HT1080 (cell line): ENCODE measurements at places on chromosomes 2 and 18.

- no peak for DNase-seq
Measured at GRCh38 chr2:117723888-117724434, 90.5 kb upstream of the DDX18 start.

- DNase-seq: no peak
Measured at GRCh38 chr2:190889175-190889943, 8.7 kb downstream of the GLS start.

GRCh38 chr2:218255446-218255845 is 5.4 kb upstream of the GPBAR1 start:
- peak; percentile 34 for DNase-seq

DNA sequence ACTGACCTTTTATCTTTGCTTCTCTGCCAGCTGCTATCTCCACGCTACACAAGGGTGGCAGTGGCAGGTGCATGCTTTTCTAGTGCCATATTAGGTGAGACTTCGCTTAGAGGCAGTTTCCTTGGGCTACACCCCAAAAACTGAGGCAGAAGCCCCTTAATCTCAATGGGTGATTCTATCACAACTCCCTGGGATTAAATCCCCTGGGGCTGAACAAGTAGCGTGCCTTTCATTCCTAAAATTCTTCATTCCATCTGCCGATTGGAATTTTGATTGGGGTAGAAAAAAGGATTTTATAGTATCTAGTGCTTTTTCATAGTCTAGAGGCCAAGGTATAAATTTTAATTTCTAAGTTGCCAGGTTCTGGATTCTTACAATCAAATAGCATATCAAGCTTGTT is 1040.5 kb upstream of the ACVR2A start:
- DNase-seq: no peak

- DNase-seq: no peak
Measured at GRCh38 chr18:75284566-75284965, 74.0 kb downstream of the TSHZ1 start.

- no peak for DNase-seq
Measured at GRCh38 chr18:10444314-10445006, 10.0 kb upstream of the APCDD1 start.
